ENCODE measurements at places on chromosomes 11 and 22.

DNA sequence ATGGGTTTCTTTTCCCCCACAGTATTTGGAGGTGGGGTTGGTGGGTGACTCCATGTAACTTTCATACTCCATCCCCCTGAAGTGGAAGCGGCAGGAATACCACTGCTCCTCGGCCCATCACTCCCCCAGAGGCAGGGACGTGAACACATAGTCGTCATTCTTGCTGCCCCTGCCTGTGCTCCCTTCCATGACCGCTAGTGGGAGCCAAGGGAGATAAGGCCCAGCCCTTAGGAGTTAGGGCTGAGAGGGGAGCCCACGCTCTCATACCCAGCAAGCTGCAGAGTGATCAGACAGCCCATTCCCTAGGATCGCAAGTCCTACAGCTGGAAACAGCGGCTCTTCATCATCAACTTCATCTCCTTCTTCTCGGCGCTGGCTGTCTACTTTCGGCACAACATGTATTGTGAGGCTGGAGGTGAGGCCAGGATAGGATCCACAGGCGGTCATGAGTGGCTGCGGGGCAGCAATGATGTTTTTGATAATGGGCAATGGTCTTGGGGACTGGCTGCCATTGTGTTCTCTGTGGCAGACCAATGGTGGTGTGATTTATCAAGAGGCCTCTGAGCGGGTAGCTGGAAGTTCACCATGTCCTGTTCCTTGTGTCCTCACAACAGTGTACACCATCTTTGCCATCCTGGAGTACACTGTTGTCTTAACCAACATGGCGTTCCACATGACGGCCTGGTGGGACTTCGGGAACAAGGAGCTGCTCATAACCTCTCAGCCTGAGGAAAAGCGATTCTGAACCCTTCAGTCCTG, 15.9 kb downstream of the RHOG start:
- peak; percentile 73 for DNase-seq

- DNase-seq = no peak
Measured at GRCh38 chr11:22151649-22152197, 41.2 kb upstream of the ANO5 start.

- no peak for DNase-seq
Measured at GRCh38 chr11:113286509-113287497, 27.6 kb upstream of the TTC12 start.

DNA sequence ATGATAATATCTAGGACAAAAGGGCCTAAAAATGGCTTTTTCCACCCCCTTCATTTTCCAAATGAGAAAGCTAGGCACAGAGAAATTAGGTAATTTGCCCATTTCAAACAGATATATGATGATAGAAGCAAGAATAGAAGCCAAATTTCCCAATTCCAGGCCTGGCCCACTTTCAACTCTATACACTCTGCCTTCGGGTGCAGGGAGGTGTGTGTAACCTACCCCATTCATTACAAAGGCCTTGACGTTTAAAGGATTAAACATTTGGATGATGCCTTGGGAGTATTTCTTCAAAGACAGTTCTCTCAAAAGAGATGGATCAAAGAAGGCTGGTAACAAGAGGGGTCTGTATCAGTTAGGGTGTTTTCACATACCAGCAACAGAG, 134.1 kb downstream of the CCDC34 start:
- no peak for DNase-seq

- peak; percentile 83 for DNase-seq
Measured at GRCh38 chr11:17423533-17424310, 35.3 kb upstream of the KCNJ11 start.

DNA sequence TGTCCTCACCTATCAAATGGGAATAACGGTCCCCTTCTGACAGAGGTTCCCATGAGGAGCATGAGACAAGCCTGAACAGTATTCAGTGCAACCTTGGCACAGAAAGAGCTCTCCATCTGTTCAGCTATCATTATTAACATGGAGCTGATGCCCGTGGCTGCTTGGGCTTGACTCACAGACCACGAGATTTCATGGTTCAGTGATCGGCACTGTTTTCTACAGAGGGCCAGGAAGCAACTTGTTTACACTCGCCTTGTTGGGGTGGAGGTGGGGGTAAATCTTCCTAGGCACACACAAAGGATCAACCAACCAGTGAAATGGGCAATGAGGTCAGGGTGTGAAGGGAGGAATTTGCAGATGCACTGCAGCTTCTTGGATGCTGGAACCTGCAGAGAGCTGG, 88.2 kb downstream of the CWC15 start:
- DNase-seq = no peak

DNA sequence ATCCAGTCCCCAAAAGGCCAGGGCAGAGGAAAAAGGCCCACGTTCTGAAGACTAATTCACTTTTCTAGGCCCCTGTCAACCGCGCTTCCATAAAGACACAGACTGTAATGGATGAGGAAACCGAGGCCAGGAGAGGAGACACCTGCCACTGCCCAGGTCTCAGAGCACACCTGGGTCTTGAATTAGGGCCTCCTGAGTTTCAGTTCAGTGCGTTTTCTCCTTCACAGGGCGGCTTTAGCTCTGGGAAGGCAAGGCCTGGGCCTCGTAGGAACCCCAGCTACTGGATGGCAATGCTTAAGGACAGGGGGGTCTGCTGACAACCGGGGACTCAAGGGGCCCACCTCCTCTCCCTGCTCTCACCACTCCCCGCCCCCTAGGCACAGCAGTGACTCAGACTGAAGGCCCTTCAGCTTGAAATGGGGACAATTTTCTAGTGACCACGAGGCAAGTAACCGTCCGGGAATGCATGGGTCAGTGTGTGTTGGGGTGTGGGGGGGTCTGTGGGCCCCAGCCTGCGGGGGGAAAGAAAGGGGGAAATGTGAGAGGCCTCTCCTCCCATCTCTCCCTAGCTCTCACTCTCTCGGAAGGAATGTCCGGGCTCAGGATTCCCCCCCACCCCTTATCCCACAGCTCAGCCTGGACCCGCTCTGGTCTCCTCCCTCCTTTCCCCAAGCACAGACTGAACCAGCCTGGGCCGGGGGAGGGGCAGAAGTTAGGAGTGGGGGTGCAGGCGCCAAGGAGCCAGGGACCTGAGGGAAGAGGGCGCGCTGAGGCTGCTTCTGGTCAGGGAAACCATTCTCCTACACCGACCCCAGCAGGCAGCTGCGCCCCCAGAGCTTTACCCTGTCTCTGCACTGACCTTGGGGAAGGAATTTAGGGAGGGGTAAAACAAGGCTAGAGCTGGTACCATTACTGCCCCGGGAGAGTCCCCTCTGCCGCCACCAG, 17.2 kb downstream of the CREB3L1 start:
- peak; percentile 82 for DNase-seq

DNA sequence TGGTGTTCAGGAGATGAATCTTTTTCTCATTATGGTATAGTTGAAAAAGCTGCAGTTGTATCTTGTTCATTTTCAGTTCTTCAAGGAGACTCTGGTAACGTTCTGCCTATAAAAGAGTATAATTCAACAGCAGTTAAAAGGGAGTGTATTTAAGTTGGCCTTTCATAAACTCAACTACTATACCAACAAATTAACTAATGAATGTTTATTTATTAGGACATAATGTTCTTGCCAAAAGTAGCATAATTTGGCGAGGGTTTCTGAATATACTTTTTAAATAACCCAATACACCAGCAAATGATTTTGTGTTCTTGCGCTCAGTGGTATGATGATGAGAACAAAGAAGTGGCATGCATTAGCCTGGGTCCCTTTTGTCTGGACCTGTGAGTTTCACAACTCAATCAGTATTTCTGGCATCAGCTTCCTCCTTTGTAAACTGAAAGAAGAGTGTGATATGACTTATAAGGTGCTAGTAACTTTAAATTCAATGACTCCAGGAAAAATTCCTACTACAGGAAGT, 10.9 kb downstream of the SMC1B start:
- DNase-seq = no peak

DNA sequence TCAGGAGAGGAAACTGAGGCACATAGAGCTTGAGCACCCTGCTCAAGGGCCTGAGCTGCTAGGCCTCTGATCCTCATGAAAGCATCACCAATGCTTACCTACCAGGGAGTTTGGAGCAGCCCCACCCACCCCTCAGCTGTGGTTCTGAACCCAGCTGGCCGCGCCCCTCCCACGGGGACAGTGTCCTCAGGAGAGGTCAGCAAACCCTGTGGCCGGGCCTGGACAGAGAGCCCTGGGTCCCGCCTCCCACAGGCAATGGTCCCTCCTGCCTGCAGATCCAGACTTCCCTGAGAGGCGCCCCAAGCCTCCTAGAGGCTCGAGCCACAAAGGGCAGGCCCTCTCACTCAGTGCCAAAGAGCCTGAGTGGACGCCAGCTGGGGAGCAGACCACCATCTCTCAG, 184.9 kb downstream of the BRD1 start:
- DNase-seq = no peak

DNA sequence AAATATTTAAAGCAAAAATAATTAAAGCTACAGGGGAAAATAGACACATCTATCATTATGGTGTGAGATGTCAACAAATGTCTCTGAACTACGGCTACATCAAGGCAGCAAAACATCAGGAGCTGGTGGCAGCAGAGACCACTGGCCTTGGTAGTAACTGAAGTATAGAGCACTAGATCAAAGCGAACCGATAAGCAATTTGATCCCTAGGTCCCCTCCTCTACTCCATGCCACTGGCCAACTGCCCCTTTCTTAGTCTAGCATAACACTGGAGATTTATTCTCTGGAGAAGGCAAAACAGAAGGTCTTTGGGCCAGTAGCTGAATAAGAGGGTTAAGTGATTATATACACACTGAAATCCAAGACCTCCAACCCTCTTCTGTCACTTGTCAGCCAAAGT, 13.6 kb upstream of the RAB3IL1 start:
- no peak for DNase-seq

DNA sequence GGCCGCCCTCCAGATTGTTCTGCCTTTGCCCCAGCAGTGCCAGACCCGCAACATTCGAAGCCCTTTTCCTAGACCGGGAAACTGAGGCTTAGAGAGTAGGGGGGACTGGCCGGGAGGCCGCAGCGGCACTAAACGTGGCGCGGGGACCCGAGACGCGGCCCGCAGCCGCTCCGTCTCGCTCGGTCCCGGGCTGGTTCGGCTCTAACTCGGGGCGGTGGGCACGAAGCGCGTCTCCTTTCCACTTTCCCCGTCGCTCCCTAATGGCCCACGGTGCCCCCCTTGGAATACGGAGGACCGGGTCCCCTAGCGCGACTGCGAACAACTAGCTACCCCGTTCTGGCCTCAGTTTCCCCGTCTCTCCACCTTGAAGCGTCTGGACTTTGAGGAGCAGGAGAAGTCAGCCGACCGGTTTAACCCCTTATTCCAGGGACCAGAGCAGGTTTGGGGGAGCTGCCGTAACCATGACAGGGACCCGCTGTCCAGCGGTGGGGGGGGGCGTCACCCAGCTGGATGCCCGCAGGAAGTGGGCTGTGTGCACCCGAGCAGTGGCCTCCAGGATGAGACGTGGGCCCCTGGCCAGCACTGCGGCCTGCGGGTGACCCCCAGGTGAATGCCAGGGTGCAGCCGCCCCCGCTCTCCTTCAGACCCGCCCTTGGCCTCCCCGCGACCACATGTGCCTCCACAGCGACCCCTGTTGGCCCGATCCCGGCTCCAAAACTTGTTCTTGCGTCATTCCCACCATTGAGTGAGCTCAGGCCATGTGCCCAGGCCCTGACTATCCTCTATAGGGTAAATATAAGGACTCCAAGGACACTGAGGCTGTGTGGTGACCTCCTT, 1.1 kb downstream of the CDC42EP1 start:
- DNase-seq = peak; percentile 97

DNA sequence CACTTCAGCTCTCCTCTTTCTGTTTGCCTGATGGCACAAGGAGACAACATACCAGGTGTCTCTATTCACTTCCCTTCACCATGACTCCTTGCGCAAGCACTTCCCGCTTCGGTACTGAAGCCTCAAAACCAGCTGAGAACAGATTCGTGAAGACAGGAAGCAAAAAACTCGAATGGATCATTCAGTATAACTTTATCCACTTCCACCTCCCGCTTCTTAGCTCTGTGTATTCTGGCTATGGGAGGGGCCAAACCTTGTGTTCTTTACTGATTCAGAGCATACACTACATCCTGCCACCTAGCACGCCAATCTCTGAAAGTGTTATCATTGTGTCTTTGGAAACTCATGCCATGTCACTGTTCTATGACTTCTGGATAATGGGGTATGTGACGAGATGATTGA, 62.2 kb upstream of the ADA2 start:
- no peak for DNase-seq

DNA sequence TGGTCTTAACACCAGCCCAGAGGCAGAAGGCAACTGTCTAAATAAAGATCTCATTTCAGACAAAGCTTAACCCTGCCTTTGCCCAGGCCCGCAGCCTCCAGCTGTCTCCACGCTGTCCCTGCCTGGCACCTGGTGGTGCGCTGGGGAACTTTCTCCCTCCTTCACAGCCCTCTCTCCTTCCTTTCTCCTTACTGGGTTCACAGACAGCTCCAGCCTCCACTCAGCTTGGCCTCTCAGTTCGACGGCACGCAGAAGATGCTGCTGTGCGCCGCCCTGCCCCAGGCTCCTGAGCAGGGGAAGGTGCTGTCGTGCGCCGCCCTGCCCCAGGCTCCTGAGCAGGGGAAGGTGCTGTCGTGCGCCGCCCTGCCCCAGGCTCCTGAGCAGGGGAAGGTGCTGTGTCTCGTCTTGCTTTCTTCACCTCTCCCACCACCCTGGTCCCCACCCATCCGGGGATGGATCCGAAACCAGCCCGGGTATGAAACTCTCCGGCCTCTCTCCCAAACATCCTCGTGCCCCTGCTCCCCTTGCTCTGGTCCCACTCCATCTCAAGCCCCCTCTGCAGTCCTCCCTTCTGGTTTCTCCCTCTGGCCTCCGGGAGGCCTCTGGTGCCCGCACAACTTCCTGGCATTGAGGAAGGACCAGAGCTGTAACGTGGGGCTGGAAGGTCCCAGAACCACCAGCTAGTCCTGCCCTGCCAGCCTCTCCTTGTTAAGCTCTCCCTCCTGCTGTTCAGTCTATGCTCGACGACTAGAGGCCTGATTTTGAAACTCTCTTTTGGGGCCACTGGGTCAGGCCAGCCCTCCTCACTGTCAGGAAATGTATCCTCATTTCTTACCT, 22.9 kb upstream of the JAM3 start:
- DNase-seq = no peak

DNA sequence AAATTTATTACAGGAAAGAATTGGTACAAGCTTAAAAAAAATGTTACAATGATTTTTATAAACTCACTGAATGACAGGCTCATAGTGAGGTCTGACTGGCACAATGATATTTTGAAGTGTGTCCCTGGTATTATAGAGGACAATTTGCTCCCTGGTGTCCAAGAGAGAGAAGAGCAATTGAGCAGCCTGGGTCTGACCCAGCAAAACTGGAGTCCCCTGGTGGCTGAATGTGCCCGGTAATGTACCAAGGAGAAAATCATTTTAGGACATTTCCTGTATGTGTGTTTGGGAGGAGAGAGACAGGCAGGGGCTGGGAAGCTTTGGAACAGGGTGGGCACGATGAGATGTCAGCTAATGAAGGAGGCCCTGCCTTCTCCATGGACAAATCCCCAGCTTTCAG, 125.3 kb downstream of the APOL5 start:
- no peak for DNase-seq

DNA sequence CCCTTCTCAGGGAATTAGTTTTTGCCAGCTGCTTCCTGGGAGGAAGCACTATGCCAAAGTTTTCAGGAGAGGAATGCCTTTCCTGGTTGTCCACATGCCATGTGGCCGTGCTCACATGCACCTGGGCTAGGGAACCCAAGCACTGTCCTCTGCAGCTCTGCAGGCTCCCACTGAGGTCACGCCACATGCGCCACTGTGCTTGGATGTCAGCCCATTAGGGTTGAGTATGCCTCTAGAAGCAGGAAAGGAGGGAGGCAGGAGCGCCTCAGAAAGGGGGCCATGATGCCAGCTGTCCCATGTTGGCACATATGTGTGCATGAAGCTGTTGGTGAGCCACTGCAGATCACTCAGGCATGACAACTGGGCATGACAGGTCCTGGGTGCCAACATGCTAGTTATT, 81.6 kb upstream of the SUSD2 start:
- no peak for DNase-seq

- DNase-seq = peak; percentile 43
Measured at GRCh38 chr11:130554241-130555055, 106.0 kb downstream of the ADAMTS15 start.

Data from stomach (tissue), 19 donors.